ENCODE measurements at places on chromosomes 7 and 10. TPM values are rescaled to one million over a fixed set of nuclear protein-coding genes. Genes with fewer than 3 reads are reported as not detected.
A peak's percentile ranks its signal among the peaks of the same experiment; 100 is the strongest.

DNA sequence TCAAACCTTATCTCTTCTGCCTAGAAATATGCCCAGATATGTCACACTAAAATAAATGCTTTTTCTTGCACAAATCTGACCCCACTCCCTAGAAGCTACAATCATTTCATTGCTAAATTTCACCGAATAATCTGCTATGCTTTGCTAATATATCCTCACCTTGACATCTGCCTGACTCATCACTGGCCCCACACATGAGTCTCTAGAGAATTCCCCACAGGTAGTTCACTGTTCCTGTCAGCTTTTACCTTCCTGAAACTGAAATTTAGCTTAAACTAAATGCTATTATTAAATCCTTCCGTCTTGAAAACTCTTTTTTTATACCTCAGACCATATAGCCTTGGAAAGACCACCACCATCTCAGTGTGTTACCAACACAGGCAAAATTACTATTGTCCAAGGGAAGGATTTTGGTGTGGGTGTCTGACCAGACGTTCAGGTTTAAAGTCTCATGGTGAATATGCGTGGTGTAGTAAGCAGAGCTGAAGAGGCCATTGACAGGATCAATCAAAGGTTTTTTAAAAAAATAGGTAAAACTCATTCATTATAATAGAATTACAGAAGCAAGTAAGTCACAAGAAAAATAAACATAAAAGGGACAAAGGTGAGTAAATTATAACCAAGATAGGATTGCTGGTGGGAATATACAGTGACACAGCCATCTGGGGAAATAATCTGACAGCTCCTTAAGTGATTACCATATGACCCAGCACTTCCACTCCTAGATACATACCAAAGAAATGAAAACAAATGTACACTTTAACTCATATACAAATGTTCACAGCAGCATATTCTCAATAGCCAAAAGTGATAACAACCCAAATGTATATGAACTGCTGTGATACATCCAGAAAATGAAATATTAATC, 173.5 kb downstream of the KMT2E start:
- no peak overlapping the region for H3K27ac ChIP-seq
- DNase-seq: no peak
- H3K27me3 ChIP-seq: no peaks in the 10 kb centered on the region
- no peaks in the 10 kb centered on the region for H3K4me1 ChIP-seq
- no peak overlapping the region for H3K4me3 ChIP-seq

FAM237B gene
- total RNA-seq: not detected

DNA sequence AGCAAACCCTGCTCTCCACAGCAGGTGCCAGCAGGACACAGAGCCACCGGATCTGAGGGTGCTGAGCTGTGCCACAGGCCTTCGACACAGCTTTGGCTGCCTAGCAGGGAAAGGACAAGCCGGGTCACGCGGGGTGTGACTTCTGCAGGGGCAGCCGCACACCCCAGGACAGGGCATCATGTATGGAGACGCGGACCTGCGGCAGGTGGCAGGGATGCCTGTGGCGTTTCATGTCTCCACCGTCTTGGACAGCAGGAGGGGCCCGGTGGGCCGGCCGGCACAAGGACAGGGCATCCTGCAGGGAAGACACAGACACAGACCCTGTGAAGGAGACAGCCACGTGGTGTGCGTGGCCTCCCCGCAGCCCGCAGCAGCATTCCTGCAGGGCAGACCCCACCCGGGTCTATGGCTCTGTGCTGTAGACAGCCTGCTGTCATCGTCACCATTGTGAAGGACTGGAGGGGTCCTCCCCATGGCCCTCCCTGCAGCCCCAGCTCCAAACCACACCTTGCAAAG, 109.2 kb downstream of the PDGFA start:
- no peak for DNase-seq
- no peaks in the 10 kb centered on the region for H3K36me3 ChIP-seq
- H3K4me1 ChIP-seq: no peaks in the 10 kb centered on the region

DNA sequence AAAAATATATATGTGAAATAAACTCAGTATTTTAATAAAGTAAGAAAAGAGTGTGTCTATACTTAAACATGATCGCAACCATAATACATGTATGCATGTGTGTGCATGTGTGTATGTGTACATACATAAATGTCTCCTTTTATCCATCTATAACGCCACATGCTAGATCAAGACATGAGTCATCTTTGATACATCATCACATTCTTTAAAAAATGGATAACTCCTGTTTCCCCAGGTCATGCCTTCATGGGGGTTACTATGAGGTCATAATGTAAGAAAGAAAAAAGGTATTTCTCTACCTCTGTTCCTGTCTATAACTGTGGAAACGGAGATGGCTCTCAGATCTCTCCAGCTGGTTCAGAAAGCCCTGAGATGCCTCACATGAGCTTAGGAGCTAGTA, 41.2 kb downstream of the LSMEM1 start:
- DNase-seq: no peak
- H3K36me3 ChIP-seq: no peaks in the 10 kb centered on the region
- no peaks in the 10 kb centered on the region for H3K27me3 ChIP-seq
- H3K27ac ChIP-seq: no peak overlapping the region

GRCh38 chr7:36315309-36315944, 74.2 kb upstream of the ANLN start:
- no peaks in the 10 kb centered on the region for H3K36me3 ChIP-seq
- no peaks in the 10 kb centered on the region for H3K4me1 ChIP-seq
- no peak overlapping the region for H3K27ac ChIP-seq
- DNase-seq: no peak
- H3K27me3 ChIP-seq: no peaks in the 10 kb centered on the region
- no peak overlapping the region for H3K4me3 ChIP-seq

PWWP2B gene
- 15.3 TPM for total RNA-seq

DNA sequence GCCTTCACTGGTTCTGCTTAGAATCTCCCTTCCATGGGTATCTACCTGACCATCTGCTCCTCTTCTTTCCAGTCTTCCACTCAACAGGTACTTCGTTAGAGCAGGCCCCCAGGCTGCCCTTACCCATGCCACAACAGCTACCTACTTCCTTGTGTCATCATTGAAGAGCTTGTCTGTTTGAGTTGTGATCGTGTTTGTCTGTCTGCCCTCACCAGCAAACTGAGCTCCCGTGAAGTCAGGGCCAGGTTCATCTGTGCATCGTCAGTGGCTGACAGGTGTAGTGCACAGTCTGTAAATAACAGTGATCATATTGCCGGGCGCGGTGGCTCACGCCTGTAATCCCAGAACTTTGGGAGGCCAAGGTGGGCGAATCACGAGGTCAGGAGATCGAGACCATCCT, 5.0 kb downstream of the NIPSNAP2 start:
- no peak overlapping the region for H3K27ac ChIP-seq
- H3K4me1 ChIP-seq: peaks cover 16% of the 10 kb centered on the region
- H3K36me3 ChIP-seq: no peaks in the 10 kb centered on the region

GRCh38 chr10:16865766-16866165, 48.5 kb upstream of the RSU1 start:
- H3K27ac ChIP-seq: no peak overlapping the region
- H3K36me3 ChIP-seq: no peaks in the 10 kb centered on the region
- no peak overlapping the region for H3K4me3 ChIP-seq
- H3K27me3 ChIP-seq: no peaks in the 10 kb centered on the region
- no peak for DNase-seq

DNA sequence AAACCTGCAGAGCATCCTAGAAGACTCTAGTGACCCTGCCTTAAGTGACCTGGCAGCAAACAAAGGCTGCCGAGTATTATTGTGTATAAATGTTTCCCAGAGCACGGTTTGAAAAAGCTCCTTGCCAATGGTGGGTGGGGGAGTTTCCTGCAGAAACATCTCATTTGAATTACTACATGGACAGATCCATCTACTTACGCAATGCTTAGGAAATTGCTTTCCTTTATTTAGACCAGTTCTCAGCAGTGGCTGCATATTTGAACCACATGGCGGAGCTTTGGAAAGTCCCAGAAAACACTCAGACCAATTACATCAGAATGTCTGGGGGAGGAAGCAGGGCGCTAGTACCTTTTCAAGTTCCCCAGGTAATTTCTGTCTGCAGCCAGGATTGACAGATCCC, 560.9 kb downstream of the SDK1 start:
- H3K27me3 ChIP-seq: no peaks in the 10 kb centered on the region
- DNase-seq: no peak
- H3K36me3 ChIP-seq: no peaks in the 10 kb centered on the region
- no peaks in the 10 kb centered on the region for H3K4me1 ChIP-seq
- H3K4me3 ChIP-seq: no peak overlapping the region

DNA sequence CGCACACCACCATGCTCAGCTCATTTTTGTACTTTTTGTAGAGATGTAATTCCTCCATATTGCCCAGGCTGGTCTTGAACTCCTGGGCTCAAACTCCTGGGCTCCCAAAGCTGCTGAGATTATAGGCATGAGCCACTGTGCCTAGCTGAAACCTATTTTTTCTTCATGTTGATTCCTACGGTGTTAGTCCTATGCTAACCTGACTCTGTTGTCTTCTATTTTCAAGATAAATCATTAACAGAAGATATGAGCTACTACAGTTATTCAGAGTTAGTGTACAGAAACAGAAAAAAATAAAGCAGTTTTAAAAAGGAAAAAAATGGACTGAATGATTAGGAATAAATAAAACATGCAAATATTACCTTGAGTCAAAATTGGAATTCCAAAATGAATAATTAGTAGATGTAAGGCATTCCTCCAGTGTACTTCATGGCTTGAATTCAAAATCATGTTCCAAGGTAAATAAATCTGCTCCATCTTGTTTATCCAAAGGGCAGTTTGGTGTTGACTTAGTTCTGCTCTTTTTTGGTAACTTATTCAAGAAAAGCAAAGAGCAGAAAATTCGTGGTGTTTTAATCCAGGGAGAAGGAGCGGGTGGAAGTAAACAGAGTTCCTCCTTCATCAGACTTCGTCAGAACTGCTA, 185.8 kb downstream of the CACNB2 start:
- no peak overlapping the region for H3K4me3 ChIP-seq
- no peaks in the 10 kb centered on the region for H3K4me1 ChIP-seq
- no peak for DNase-seq
- no peak overlapping the region for H3K27ac ChIP-seq
- H3K27me3 ChIP-seq: no peaks in the 10 kb centered on the region

DNA sequence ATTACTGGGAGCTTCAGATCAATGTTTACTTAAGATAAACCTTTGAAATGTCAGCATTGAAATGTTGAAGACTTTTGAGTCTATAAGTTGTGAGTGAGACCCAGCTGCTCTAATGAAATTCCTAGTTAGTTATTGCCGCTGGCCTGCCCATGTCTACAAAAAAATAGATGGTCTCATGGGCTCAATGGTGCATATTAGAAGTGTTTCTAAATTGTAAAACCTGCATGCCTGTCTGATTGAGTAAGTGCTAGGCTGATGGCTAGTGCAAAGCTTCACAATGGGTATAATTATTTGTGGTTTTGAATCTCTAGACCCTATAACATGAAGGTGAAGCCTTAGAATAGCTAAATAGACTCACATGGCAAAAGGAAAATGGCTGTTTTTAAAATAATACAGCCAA, 234.5 kb downstream of the SORCS3 start:
- no peaks in the 10 kb centered on the region for H3K4me1 ChIP-seq
- H3K4me3 ChIP-seq: no peak overlapping the region
- no peak overlapping the region for H3K27ac ChIP-seq
- H3K27me3 ChIP-seq: no peaks in the 10 kb centered on the region
- no peak for DNase-seq
- H3K36me3 ChIP-seq: no peaks in the 10 kb centered on the region

DNA sequence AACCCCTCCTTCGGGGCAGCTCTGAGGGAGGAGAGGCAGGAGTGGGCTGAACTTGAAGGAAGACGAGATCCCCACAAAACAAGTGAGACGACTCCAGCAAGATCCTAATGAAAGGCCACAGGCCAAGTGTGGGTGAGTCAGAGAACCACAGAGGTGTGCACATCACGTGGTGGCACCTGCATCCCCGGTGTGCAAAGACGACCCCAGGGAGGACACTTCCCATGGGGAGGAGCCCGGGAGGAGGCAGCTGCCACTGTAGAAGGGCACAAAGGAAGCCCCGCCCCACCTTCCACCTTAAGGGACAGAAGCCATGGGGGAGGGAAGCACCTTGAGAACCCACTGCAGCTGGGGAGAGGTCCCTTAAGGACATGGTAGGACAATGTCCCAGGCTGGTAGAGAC, 45.7 kb downstream of the ESYT2 start:
- no peaks in the 10 kb centered on the region for H3K27me3 ChIP-seq
- H3K4me1 ChIP-seq: peaks cover 22% of the 10 kb centered on the region
- H3K4me3 ChIP-seq: no peak overlapping the region
- H3K36me3 ChIP-seq: peaks cover 11% of the 10 kb centered on the region
- H3K27ac ChIP-seq: peak overlapping the region; percentile 4

OR2A5 gene
- total RNA-seq: not detected

DNA sequence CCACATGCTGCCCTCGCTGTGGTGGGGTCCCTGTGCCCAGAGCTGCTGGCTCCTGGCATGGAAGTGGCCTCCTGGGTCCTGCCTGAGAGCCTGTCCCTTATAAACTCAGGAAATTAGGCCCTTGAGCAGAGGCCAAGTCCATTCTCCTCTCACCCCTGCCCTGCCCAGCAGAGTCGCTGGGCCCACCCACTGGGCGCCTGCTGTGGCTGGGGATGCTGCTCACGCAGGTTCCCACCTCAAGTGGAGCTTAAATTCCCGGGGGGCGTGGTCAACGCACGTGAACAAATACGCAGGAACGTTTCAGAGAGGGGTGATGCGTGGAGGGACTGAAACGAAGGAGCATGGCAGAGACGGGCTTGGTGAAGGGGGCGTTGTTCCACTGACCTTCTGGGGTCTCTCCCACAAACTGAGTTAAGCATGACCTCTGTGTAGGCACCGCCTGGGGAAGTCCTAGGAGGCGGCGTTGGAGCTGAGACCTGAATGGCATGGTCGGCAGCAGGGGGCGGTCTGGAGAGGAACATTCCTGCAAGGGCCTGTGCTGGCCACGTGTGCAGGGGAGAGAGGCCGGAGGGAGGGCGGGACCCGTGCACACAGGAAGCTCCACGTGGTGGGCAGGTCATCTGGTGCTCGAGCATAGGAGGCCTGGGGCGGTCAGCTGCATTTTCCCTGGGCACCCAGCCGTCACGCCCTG, 27.9 kb downstream of the FAM20C start:
- peaks cover 11% of the 10 kb centered on the region for H3K27me3 ChIP-seq
- no peak overlapping the region for H3K4me3 ChIP-seq
- no peak for DNase-seq
- H3K4me1 ChIP-seq: no peaks in the 10 kb centered on the region
- H3K36me3 ChIP-seq: no peaks in the 10 kb centered on the region

ZRANB1 gene
- 20.5 TPM for total RNA-seq

STEAP1 gene
- total RNA-seq: not detected

- no peak overlapping the region for H3K4me3 ChIP-seq
- no peak overlapping the region for H3K27ac ChIP-seq
- H3K27me3 ChIP-seq: no peaks in the 10 kb centered on the region
- DNase-seq: no peak
- H3K36me3 ChIP-seq: peaks cover 18% of the 10 kb centered on the region
These were observed 69.9 kb upstream of the SH2B2 start for GRCh38 chr7:102216573-102217314.

- peak; percentile 43 for DNase-seq
- H3K4me3 ChIP-seq: peak overlapping the region; percentile 72
- H3K4me1 ChIP-seq: peaks cover 25% of the 10 kb centered on the region
- peak overlapping the region; percentile 78 for H3K27ac ChIP-seq
- no peaks in the 10 kb centered on the region for H3K36me3 ChIP-seq
- no peaks in the 10 kb centered on the region for H3K27me3 ChIP-seq
These were observed 425 bp downstream of the CASD1 start for GRCh38 chr7:94509887-94510581.

SPAM1 gene
- total RNA-seq: not detected

EBLN1 gene
- not detected for total RNA-seq

TMEM176A gene
- 0.79 TPM for total RNA-seq
